ENCODE measurements at places on chromosomes 7 and 10.
A peak's percentile ranks its signal among the peaks of the same experiment; 100 is the strongest.

- no peak for DNase-seq
These were observed 145.6 kb downstream of the ADAM12 start for GRCh38 chr10:126242397-126243260.

- no peak for DNase-seq
These were observed 19.6 kb downstream of the NEBL start for GRCh38 chr10:20877554-20877953.

- no peak for DNase-seq
These were observed 4.1 kb downstream of the OR9A4 start for GRCh38 chr7:141920281-141920680.

DNA sequence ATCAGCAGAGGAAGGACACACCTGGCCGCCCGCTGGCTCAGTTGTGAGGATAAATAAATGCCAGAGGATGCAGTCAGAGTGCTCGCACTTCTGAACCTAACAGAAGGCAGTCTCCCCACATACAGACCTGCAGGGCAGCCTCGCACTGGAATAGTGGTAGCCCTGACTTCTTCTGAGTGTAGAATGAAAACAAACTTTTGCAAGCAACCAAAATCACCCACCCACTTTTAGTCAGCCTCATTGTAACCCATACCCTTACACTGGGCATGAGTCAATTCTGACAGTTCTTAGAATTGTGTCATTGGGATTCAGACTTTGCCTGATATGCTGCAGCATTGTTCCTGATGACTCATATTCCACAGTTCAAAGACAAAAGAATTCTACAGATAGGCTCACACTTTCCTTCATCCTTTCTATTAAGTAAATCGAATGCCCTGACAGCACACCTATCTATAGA, 167.0 kb upstream of the CDK1 start:
- no peak for DNase-seq

DNA sequence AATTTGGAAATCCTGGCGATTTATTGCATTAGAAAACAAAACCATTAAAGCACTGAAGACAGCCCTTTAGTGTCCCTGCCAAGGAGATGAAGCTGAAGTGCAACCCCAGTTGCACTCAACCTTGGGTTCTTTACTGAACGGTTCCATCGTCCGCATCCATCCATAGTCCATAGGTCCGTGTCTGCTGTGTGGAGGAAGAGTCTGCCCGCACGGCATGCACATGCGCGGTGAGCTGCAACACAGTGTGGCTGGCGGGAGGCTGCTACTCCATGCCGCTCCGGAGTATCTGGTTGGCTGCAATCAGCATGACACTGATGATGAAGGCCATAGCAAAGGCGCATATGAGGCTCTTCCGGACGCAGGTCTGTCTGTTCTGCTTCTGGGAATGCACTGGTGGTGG, 624.6 kb downstream of the CALN1 start:
- no peak for DNase-seq

GRCh38 chr10:73768881-73769280, 13.0 kb upstream of the CHCHD1 start:
- peak; percentile 79 for DNase-seq

GRCh38 chr10:76882245-76882644, 755.4 kb downstream of the KCNMA1 start:
- DNase-seq = no peak

GRCh38 chr7:2777898-2778535, 66.1 kb downstream of the GNA12 start:
- no peak for DNase-seq

- no peak for DNase-seq
These were observed at the start of gene TMEM130 for GRCh38 chr7:98869597-98870120. TSS of gene TMEM130 (minus strand) at chr7:98870014. CDS start at chr7:98869861, 153 bp downstream.

- DNase-seq = no peak
These were observed 448.8 kb downstream of the LRMDA start for GRCh38 chr10:75880031-75880775.

DNA sequence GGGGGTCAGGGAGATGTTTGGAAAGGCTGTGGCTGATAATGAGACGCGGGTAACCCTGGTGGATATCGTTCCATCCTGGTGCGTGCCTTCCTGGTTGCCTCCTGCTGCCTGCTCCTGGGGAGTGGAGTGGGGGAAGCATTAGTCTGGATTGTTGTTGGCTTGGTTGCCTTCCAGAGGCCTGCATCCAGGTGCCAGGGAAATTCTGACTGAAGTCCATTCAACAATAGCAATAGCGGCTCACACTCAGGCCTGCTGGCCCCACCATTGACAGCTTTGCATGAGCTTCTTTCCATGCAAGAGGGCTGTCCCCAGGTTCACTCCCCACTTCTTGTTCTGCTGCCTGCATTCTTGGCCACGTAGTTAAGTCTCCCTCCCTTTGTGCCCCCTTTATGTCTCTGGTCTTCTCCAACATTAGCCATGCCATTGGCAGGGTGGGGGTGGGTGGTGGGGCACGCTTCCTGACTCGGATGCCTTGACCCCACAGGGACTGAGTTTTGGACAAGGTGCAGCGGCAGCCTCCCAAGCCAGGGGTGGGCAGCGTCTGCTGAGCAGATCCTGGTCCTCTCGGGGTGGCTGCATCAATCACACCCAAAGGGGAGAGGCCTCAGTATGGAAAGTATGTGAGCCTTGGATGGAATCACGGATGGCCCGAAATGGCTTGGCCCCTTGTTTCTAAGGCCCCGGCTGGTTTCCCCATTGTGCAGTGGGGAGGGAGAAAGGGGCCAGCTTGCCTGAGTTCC, 150.2 kb downstream of the GRK5 start:
- DNase-seq = no peak

- no peak for DNase-seq
These were observed 41.7 kb downstream of the COBL start for GRCh38 chr7:51274955-51275354.

DNA sequence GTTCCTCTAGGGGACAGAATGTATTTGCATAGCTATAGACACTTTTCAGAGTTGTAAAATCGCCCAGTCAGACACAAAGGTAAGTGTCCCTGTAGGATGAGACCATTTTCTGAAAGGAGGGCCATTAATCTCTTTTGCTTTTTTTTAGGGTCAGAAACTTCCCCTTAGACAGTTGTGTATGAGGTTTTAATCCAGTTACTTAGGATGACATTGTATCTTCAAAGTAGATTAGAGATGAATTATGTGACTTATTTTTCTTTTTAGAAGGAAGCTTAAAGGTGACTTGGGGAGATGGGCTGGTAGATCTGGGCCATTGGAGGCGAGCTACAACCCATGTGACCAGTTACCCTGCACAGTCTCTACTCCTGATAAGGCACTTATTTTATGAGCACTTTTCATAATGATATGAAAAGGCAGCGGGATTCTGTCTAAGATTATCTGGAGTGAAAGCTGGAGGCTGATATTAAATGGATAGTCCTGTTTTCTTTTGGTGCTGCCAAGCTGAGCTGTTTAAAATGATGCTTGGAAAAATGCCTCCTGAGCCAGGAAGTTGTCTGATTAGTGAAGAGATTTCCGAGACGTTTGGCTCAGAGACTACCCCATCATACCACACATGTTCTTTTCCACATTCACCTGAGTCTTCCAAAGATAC, 264.3 kb downstream of the AUTS2 start:
- no peak for DNase-seq

DNA sequence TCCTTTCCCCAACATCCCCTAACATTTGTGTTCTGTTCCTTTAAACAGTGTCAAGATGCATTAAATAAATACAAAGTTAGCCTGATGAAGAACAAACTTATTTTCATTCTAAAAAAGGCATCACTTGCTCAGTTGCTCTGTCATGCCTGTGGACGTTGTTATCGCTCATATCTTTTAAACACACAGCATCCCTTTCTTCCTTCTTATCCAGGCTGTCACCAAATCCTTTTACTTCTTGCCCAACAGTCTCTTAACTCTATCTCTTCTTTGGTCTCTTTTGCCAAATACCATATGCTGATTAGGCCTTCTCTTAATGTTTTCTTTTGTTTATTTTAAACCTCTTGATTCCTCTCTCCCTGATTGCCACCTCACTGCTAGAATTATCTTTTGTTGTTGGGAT, 43.9 kb downstream of the DKK1 start:
- no peak for DNase-seq

DNA sequence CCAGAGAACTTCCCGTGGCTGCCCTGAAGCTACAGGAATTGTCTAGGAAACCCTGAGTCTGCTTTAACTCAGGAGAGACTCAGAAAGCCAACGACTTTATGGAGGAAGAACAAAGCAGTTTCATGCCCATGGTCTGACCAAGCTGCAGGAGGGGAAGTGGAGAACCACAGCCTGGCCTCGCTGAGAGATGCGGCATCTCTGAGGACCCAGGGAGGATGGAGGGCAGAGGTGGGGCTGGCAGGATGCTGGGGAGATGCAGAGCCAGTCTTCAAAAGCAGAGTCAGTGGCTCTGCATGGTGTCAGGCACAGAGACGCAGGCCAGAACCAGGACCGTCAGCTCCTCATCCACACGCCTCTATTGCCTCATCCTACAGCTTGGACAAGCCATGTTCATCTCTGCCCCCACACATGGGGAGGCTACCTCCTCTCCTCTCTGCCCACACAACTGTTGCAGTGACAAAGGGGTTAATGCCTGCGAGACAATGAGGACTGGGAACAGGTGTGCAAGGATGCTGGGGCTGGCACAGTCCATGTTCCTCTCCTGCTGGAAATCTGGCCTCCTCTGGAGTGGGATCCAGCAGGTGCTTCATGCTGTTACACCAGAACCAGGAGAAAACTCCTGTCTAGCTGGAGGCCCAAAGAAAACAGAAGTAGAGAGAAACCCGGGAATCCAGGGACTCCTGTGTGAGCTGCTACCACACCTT, 267.0 kb downstream of the PLXNA4 start:
- no peak for DNase-seq

DNA sequence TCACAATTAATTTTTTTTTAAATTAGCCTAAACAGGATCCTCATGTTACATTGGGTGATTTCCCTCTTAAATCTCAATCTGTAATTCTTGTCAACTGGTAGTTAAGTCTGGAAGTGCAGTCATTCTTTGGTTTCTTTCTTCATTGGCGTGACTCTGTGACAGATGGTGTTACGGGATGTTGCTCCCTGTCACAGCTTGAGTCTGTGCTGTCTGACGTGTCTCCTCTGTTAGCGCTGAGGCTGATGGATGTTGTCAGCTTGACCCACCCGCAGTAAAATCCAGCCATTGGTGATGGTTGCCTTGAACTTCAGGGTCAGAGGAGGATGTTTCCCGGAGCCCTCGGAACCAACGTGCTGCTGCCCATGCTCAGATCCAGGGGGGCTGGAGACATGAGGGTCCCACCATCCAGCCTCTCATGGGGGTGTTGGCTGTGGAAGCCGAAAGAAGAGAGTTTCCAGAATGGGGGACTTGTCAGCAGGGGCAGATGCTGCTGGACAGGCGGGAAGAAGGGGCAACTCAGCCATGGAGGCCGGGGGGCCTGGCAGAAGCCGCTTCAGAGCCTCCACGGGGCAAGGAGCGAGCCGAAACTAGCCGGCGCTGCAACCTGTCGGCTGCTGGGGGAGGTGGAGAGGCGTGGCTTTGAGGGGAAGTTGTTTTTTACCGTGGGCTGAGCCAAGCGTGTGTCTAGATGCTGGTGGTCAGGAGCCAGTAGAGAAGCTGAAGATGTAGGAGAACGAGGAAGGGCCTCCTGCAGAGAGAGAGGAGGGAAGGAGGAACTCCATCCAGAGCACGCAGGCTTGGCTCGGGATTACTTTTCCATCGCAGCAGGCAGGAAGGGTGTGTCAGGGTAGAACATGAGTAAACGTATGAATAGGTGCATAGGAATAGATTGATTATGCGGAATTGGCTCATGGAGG, 3.5 kb downstream of the SUN1 start:
- no peak for DNase-seq

GRCh38 chr10:117184821-117185220, 12.5 kb upstream of the KCNK18 start:
- DNase-seq = no peak

DNA sequence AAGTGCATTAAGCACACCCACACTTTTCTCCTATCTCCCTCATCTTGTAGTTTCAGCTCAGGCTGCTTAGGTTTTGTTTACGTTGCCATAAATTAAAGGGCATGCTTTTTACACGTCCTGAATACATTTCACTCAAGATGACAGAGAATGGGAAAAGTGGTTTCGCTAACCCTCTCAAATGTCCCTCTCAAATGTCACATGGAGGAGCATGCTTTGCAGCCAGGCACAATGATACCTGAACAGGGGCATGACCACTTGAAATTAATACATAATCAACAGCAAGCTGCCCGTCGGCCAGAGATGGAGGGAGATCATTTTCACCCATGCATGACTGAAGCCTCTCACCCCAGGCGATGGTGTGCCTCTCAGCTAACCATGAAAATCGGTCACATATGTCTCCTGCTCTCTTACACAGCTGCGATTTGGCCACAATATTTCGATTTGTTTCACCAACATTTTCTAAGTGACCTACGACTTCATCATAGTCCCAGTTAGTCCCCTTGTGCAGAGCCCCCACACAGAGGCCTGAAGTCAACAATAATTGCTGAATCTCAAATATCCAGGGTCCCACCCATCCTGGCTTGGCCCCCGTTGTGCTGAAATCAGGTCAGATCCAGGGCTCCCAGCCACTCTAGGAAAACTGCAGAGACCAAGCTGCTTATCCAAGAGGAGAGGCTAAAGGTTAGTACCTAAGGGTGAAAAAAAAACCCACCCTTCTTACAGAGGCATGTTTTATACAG, 373.9 kb upstream of the NFE2L3 start:
- no peak for DNase-seq

DNA sequence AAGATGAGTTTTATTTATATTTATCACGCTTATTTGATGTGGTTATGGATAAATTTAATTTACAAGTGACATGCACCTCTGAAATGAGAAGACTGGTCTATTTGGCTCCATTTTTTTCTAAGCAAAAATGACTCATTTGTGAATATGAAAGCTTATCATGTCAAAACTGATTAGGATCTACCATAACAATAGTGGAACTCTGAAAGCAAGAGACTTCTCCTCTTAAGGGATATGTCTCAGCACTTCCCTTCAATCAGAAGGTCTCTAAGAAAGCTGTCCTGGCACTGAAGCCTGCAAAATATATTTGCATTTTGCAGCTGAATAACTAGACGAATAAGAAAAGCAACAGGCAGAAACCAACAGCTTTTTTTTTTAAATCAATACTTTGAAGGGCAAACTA, 12.7 kb downstream of the FAS start:
- DNase-seq = no peak

DNA sequence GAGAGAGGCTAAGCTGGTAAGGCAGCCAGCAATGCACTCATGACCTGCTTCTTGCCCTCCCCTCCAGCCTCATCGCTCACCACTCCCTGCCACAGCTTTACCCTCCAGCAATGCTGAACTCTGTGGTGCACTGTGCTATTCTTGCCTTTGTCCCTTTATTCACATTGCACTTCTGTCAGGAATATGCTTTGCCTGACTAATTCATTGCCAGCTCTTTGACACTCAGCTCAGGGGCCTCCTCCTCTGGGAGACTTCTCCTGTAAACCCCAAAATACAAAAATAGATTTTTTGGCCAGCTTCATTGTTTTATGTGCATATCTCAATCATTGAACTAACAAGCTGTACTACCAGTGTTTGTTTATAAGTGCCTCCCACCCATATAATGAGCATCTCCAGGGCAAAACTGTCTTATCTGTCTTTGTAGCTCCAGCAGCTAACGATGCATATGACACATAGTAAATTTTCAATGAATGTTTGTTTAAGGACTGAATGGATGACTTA, 8.2 kb downstream of the CNNM1 start:
- DNase-seq = no peak

Measured in naive thymus-derived CD8-positive, alpha-beta T cell (primary cell).